ENCODE measurements at places on chromosomes 2 and 18.

DNA sequence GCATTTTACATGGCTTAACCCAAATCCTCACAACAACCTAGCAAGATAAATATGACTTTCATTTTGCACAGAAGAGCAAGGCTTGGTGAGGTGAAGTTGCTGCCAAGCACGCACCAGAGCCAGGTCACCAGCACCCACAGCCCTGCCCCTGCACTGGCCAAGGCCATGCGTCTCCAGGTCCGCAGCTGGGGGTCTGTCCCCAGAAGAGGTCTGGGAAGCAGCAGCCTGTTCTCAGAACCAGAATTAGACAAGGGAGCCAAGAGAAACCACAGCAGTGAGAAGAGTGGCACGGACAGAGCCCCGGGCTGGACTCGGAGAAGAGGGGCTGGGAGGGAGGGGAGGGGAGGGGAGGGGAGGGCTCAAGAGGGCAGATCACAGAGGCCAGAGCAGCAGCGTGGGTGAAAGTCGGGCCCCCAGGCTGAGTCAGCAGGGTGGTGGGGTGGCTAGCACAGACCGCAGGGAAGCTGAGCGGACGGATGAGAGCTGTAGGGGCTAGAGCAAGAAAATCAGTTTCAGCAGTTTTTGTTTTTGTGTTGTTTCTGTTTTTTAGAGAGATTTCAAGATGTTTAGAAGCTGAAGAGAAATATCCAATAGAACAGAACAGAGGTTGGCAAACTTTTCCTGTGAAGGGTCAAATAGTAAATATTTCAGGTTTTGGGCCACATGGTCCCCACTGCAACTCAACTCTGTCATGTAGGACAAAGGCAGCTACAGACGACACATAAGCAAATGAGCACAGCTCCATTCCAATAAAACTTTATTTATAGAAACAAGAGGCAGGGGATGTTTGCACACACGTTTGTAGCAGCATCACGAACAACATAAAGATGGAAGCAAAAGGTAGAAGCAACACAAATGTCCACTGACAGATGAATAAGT is 7.4 kb upstream of the MTERF4 start:
- no peak for DNase-seq

- no peak for DNase-seq
Observed at GRCh38 chr2:22261165-22261564, 1123.8 kb upstream of the KLHL29 start.

DNA sequence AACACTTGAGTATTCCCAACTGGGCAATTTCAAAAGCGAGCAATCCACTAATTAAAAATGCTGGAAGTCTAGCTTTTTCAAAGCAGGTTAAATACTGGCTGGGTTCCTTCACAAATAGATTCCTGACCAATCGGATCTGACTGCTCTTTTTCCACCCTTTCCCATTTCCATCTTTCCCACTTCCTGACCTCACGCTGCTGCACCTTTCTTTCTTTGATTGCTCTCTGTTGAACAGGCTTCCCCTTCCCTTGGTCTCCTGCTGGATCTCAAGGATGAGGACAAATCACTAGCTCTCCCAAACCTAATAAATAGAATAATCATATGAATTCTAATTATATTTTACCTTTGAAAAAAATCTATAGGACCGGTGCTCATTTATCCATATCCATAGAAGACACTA is 121.2 kb downstream of the TCF4 start:
- DNase-seq = no peak

GRCh38 chr18:52903857-52904256 is 563.9 kb downstream of the DCC start:
- DNase-seq = peak; percentile 14

DNA sequence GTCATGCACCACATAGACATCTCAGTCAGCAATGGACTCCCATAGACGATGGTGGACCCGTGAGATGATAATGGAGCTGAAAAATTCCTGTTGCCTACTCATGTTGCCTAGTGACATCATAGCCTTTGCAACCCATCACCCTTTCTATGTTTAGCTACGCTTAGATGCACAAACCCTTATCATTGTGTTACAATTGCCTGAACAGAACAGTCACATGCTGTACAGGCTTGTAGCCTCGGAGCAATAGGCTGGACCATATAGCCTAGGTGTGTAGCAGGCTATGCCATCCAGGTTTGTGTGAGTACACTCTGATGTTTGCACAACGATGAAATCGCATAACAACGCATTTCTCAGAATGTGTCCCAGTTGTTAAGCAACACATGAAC is 221.6 kb downstream of the ALPK2 start:
- DNase-seq = no peak

- no peak for DNase-seq
Observed at GRCh38 chr2:62856228-62857040, 150.9 kb downstream of the EHBP1 start.

GRCh38 chr18:76475450-76476194 is 19.4 kb downstream of the ZNF516 start:
- DNase-seq = no peak

- DNase-seq = no peak
Observed at GRCh38 chr18:23982155-23983079, 32.1 kb upstream of the TTC39C start.

All from GM12891 (cell line).